ENCODE measurements at places on chromosomes 6 and 20.

DNA sequence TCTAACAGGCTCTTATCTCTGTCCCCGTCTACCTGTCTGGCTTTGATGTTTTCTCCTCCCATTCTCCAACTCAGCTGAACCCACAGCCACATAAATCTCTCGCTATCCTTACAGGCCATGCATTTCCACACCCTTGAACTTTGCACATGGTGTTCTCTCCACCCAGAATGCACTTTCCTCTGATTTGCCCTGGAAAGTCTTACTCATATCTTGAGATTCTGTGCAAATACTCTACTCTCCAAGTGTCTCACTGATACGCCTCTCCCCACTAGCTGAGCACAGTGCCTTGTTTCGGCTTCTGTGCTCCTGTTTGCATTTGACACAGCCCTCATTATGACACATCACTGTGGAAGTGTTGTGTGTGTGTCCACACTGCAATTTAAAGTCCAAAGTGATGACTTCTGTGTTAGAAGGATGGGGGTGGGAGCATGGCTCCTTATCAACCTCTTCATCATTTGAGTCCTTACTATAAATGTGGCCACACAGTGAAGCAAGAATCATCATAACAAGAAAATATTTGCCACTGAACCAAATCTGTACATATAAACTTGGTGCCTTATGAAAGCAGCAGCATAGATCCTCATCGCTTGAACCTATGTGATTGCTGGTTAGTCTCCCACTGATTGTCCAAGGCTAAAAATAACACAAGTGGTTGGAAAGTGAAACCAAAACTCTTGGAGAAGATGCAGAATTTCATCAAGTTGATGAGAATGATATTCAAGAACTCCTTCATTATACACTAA lies 5.5 kb upstream of the PRELID3B start:
- no peak for DNase-seq

DNA sequence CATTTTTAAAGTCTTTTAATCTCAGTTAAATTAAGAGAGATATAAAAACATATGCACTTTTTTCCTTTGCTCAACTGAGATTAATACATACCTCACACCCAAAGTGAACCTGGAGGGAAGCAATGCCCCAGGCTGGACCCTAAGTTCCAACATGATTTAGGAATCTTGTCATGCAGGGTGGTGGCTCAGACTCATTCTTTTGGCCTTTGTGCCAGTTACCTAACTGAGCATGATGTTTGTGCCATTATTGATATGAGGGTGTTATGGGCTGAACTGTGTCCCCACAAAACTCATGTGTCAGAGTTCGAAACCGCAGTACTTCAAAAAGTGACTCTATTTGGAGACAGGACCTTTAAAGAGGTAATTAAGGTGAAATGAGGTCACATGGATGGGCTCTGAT lies 188.0 kb downstream of the ARHGAP18 start:
- no peak for DNase-seq

- no peak for DNase-seq
These were observed 146.8 kb upstream of the SNX9 start for GRCh38 chr6:157676241-157676640.

- no peak for DNase-seq
These were observed 46.6 kb downstream of the FAM50B start for GRCh38 chr6:3895805-3896204.

- no peak for DNase-seq
These were observed 95.1 kb downstream of the KCNQ5 start for GRCh38 chr6:72716916-72717315.

GRCh38 chr20:48141660-48142515 lies 356.6 kb upstream of the SULF2 start:
- no peak for DNase-seq

- no peak for DNase-seq
These were observed 25.7 kb downstream of the OVOL2 start for GRCh38 chr20:18031888-18032509.
